Stimulated activated CD8-positive, alpha-beta memory T cell treated with anti-CD3 and anti-CD28 coated beads, Interleukin-7, amount 100 ng/mL, for 48 hours (primary cell): ENCODE measurements at places on chromosomes 6 and 20.

GRCh38 chr6:12084681-12085080 lies 72.6 kb downstream of the HIVEP1 start:
- no peak for DNase-seq

DNA sequence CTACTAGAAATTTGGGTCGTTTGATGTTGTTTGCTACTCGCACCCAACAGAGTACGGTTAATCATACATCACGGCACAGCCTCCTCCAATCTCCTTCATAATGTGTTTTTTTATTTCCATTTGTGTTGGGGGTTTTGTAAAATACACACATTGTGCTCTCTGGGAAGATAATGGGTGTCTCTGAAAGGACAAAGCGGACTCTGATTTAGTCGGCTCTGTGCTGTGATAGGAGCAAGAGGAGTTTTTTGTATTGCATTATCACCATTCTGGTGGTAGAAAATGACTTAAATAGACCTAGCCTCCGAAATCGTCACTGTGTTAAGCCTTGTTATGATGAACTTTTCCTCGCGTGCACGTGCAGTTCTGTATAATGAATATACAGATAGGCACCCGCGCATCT lies 196.3 kb downstream of the CDH4 start:
- DNase-seq, result no peak

GRCh38 chr6:150899231-150899630 lies 33.7 kb downstream of the MTHFD1L start:
- no peak for DNase-seq

DNA sequence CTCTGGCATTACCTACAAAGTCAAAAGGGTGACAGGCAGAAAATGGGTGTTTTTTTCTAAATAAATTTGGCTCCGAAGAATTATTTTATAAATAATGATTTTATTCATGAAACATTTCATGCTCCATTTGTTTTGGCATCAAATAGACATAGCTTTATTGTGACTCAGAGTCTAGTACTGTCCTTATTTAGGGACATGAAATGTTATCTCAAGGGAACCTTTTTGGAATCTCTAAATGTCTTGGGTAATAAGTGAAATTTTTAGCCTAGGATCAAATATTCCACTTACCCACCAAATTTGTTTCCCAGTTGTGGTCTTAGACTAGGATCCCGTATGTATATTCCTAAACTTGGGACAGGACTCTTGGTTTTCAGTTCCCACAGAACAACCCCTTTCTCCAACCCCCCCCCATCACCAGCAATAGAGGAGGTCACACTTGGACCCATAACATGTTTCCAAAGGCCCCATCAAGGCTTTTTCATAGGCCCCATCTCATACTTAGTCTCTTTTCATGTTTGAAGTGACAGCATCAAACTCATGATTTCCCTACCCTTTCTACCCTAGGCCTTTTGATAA lies 81.8 kb downstream of the JAG1 start:
- no peak for DNase-seq

DNA sequence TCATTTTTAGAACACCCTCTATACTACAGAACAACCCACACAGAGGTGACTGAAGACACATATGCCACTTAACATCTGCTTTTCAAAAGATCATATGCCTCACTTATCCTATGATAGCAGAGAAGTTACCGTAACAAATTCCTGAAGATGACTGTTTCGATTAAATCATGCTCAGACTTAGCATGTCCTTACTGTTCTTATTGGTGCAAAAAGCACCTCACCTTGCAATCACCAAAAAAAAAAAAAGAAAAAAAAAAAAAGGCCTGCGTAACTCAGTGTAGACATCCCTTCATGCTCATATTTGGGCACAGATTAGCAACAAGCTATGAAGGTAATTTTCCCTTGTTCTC lies 17.7 kb upstream of the DST start:
- no peak for DNase-seq
